ENCODE measurements at places on chromosomes 11 and 22.

GRCh38 chr11:8709002-8709672 lies 26.5 kb downstream of the RPL27A start:
- no peak for DNase-seq

GRCh38 chr11:72940417-72940816 lies 126.2 kb downstream of the ATG16L2 start:
- no peak for DNase-seq

DNA sequence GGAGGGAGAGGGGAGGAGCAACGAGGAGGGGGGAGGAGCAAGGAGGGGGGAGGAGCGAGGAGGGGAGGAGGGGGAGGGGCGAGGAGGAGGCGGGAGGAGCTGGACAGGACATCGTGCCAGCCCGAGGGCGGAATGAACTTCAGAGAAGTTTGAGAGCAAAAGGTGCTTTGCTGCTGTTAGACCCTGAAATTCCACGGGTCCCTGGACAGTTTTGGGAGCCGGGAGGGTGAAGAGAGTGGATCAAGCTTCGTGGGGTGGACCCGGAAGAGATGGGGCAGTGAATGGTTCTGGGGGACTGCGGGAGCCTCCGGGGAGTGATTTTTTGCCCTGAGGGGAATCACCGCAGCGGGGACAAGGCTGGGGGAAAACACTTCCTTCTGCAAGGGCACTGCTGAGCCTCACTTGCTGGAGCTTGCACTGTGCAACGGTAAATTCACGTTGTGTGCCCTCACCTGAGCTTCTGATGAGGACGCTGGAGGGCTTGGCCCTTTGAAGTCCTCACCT lies 10.7 kb upstream of the NLRP6 start:
- DNase-seq, result no peak

DNA sequence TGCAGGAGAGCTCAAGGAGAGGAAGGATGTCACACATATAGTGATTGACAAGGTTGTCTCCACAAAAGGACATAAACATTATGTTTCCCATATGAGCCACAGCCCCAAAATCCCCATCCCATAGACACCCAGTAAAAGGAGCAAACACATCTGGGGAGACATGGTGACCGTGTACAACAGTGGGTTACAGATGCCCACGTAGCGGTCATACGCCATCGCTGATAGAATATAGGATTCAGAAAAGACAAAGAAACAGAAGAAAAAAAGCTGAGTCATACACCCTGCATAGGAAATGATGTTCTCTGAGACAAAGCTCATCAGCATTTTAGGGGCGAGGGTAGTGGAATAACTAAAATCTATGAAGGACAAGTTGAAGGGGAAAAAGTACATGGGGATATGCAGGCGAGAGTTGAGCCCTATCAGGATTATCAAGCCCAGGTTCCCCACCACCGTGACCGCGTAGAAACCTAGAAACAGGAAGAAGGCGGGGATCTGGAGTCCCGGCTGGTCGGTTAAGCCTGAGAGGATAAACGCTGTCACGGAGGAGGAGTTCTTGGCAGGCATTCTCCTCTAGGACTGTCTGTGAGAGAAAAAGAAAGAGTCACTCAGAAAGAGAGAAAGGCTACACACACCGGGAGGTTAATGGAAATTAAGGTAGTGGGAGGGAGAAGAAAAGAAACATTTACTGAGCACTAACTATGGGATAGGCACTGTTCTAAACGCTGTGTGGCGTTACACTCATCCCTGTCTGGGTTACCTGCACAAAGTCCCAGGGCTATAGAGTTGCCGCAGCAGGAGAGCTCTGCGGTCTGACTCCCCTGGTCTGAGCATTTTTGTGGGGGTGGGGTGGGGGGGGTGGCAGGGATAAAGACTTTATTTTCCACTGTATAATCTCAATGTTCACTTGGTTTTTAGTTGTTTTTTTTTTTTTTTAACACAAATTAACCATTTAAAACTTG lies 36.1 kb upstream of the OR8B8 start:
- no peak for DNase-seq

DNA sequence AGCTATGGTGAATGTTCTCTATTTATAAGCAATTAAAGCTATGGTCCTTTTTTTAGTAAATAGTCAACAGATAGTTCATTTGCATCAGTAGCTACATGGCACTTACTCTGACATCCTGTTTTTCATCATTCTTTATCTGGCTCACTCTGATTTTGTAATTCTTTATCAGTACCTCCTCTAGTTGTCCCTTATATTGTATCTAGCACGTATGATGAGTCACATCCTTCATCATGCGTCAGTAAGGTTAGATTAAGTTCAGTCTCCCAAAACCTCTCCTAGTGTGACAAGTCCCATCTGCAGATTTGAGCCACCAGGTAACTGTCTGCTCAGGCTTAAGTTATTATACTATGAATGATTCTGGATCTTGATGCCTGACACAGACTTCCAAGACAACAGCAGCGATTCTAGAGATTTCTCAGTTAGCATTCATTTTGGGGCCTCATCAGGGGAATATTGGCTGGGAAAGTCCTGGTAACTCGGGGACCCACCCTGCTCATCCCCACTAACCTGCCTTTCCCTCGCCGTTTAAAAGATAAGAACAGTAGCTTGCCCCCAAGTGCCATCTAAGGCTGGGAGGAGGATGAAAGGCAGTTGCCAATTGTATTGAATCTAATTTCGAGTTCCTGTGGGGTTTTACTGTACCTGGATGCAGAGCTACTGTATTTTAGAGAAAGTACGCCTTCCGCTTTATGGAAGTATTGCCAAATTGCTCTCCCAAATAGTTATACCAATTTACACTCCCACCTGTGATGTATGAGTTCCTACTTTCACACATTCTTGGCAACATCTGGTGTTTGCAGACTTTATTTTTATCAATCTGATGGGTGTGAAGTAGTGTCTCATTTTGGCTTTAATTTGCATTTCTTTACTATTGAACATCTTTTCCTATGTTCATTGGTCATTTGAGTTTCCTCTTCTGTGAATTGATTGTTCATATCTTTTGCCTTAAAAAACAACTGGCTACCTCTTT lies 55.9 kb downstream of the ZC3H12C start:
- no peak for DNase-seq

- DNase-seq, result no peak
Measured at GRCh38 chr11:95245038-95245437, 14.0 kb upstream of the SESN3 start.

- DNase-seq, result no peak
Measured at GRCh38 chr11:27357250-27357649, 5.8 kb downstream of the CCDC34 start.

DNA sequence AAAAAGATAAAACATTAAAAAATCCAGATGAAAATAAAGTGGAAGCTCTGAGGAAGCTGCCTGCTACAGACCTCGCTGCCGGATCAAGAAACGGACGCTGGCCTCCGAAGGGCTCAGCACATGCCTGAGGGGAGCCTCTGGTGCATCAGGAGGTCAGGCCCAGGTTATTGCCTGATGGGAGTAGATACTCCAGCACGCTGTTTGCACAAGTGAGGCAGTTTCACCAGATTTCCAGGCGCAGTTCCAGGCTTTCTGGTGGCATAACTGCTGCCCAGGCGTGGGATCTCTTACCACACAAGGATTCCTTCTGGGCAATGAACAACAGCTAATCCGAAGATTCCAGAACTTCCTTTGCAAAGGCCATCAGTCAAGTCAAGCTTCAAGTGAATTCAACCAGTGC lies 154.2 kb downstream of the MPPED1 start:
- no peak for DNase-seq

DNA sequence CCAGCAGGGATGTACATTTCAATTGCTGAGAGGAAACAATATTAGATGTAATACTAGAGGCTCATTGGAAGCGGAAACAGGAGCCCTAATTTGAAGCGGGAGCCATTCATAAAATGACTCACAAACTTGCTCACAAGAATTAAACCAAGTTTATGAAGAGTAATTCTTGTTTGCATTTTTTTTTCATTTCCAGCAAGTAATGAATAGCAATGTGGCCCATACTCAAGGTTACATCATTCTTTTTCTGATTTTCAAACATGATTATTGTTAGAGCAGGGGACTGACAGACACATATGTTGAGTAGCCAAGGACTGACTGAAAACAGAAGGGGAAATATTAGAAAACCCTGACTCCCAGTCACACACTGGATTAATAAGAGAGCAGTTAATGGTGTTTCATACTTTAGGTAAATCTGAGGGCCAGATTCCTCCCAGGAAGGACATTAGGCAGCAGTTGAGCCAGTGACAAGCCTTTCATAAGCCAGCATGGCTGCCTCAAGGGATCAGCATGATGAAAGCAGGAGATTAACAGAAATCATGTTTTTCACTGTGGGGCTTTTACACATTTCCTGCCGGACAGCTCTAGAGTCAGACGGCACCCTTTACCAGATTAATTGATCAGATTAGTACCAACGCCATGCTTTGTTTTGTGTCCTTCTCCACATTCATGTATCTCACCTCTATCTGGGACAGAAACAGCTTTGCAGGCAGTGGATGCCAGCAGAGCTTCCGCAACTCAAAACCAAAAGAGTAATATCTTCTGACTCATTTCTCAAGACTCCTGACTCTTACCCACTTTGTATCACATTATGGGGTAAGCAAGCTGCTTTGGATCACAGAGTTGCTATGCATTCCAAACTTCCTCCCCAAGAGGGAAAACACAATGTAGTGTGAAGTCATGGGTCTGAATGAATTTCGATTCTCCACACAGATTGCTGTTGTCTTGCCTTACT lies 831.6 kb downstream of the KCNA4 start:
- DNase-seq, result peak; percentile 76

DNA sequence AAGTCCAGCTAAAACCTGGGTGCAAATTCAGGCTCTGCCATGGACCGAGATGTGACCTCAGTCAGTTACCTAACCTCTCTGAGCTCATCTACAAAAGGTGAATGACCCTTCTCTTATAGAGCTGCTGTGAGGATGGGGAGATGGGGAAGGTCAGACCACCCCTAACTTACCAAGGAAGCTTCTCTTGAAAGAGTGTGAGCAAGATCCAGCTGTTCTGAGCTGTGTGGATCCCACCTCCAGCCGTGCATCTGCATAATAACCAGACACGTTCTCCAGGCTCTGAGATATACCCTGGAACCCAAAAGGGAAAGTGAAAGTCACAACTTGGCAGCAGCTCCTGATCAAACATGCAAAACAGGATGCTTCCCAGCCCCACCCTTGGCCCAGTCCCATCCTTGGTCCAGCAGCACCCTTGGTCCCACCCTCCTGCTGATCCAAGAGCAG lies at the start of gene APOL3:
Gene APOL3 (minus strand): TSS at position 257 of the 444 bp plus-strand sequence. CDS start 11,700 bp downstream, outside the sequence.
- no peak for DNase-seq

- DNase-seq, result no peak
Measured at GRCh38 chr22:17880468-17880867, 106.2 kb upstream of the BID start.

DNA sequence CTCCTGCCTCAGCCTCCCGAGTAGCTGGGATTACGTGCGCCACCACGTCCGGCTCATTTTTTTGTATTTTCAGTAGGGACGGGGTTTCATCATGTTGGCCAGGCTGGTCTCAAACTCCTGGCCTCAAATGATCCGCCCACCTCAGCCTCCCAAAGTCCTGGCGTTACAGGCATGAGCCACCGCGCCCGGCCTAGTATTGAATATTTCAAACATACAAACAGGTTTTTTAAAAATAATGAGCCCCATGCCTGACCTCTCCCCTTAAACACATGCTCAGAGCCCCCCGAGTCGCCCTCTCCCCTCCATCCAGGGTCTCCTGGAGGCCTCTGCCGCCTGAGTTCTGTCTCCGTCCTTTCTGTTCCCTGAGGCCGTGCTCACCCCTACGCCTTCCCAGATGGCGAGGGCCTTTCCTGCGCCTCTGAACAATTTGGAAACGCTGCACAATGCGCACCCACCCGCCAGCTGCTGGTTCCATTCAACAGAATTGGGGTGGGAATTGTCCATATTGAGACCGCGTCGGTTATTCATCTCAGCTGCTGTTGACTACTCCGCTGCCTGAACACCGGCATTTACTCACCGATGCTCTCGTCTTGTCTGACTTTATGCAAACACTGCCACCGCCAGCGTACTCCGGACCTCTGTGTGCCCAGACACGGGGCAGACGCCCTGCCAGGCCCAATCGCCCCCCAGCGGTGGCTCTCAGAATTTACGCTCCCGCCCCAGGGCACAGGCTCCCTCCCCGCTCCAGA lies 13.6 kb upstream of the RNH1 start:
- no peak for DNase-seq

DNA sequence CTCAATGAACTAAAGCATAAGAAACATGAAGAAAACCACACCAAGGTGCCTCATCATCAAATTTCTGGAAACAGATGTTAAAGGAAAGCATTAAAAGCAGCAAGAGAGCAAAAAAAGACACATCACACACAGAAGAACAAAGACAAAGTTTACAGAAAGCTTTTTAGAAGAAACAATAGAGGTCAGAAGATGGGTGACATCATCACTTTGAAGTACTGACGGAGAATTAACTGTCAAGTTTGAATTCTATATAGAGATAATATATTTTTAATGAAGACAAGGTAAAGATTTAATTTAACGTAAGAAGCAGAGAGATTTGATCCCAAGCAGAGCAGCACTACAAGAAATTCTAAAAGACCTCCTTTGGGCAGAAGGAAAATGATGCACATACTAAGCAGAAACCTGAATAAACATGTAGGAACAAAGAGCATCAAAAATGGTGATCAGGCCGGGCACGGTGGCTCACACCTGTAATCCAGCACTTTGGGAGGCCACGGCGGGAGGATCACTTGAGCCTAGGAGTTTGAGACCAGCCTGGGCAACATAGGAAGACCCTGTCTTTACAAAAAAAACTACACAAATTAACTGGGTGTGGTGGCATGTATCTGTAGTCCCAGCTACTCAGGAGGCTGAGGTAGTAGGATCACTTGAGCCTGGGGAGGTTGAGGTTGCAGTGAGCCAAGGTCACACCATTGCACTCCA lies 63.3 kb upstream of the RTL6 start:
- no peak for DNase-seq

DNA sequence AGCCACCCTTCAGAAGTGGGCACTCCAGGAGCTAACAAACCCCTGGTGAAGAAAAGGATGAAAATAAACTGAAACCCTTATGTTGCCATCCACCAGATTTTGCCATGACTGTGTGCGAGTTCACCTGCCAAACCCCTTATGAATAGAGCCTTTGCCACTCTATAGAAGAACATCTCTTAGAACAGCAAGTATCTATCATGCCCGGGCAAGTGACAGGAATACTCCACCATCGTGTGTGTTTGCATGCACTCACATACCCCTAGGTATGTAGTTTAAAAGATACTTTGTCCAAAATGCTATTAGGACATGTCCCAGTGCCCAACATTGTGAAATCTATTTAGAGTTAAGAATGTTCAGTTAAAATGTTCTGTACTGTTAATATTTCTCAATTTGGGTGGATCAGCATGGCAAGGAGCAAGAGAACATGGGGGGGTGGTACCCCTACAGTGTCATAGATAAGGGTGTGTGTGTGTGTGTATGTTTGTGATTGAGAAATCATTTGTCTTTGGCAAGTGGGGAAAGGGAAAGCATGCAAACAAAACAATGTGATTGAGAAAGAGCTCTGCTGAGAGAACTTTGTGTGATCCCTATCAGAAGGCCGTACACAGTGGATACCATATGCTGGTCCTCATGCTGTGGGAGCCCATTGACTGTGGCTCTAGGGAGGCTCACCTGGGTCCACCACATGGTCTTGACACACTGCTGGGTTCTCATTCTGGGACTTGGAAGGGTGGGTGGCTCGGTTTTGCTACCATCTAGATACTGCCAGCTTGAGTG lies 94.9 kb downstream of the ZBTB16 start:
- DNase-seq, result no peak

- DNase-seq, result no peak
Measured at GRCh38 chr11:118015385-118015841, 29.2 kb downstream of the IL10RA start.

- DNase-seq, result no peak
Measured at GRCh38 chr11:33391893-33392251, 134.7 kb downstream of the HIPK3 start.

GRCh38 chr22:28462041-28462440 lies 217.6 kb downstream of the TTC28 start:
- no peak for DNase-seq

- no peak for DNase-seq
Measured at GRCh38 chr11:74444173-74444826, 23.0 kb downstream of the KCNE3 start.

Data from HS-27A (cell line).